ENCODE measurements at places on chromosomes 12 and 14.

- DNase-seq: no peak
Observed at GRCh38 chr12:100867639-100868393, 73.2 kb downstream of the ANO4 start.

GRCh38 chr12:5043589-5044419, at the start of gene KCNA5:
TSS of gene KCNA5 (plus strand) at chr12:5043879. CDS start at chr12:5044148, 269 bp downstream.
- DNase-seq: peak; percentile 17

- DNase-seq: no peak
Observed at GRCh38 chr14:100392356-100392755, 69.2 kb downstream of the SLC25A47 start.

- DNase-seq: no peak
Observed at GRCh38 chr14:103204852-103205540, 81.7 kb downstream of the TNFAIP2 start.

GRCh38 chr14:86639146-86639545, 1109.2 kb downstream of the FLRT2 start:
- no peak for DNase-seq

DNA sequence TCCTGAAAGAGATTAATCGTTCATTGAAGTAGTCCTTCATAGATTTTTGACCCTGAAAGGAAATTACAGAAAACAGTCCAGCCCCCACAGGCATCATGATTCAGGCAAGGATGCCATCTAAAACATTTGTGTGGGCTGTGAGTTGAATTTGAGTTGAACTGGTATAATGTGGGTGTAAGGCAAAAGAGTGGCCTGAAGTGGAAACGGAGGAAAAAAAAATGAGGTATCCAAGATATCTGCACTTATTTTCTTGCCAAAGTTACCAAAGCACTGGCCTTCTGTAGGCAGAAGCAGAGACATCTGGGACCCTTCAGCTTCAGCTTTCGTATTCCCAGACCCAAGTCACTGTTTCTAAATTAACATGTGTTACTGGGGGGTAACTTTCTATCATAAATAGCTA, 105.1 kb upstream of the DIO2 start:
- no peak for DNase-seq

GRCh38 chr14:61203081-61203753, 77.9 kb downstream of the TMEM30B start:
- no peak for DNase-seq

DNA sequence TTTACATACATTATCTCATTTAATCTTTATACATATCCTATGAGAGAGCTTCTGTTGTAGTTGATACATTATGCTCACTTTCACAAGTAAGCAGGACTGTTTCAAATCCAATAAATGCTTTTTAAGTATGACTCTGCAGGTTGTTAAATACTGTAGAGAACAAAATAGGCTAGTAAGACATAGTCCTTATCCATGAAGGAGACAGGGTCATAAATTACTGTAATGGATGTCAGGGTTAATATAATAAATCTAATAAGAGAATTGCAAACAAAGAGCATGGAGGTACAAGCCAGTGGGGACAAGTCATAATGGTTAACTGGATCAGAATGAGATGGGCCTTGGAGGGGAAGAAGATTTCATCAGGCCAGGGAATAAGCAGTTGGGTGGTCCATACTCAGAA, 303.8 kb upstream of the RGS6 start:
- DNase-seq: no peak

DNA sequence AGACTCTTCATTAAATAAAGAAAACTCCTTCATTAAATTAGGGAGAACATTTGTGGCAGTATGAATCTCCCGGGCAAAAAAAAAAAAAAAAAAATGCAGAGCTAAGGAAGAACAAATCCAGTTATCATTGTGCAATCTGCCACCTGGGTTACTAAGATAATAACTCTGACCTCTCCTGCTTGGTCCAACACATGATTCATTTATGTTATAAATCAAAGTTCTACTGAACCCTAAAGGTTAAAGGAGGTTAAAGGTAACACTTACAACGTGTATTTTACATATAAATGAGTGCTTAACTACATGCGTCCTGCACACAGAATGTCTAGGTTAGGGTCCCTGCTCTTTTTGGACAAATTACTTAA, 4.2 kb downstream of the TGFB3 start:
- DNase-seq: no peak

DNA sequence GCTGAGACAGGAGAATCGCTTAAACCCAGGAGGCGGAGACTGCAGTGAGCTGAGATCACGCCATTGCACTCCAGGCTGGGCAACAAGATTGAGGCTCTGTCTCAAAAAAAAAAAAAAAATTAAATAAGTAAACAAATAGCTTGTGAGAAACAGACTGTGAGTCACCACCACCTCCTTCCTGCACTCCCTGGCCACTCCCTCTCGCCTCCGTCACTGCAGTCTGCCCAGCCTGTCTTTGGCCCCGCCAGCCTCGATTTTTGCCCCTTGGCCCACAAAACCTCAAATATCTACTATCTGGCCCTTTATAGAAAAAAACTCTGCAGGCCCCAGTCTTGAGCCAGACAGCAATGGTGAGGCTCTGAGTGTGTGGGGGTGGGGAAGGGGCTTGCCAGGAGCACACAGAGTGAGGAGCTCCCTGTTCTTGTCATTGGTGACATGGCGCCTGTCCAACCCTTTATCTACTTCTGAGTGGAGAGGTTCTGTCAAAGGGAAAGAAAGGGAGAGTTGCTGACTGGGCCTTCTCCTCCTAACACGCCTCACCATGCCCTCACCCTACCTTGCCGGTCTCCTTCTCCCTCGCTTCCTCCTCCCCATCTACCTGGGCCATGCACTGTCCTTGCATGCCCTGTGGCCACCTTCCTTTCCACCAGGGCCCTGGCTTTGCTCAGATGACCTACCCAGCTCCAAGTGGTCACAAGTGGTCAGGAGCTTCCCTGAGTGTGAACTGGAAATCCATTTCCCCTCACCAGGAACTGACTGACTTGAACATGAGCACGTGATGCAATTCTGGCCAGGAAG, 22.1 kb downstream of the LGMN start:
- DNase-seq: no peak

DNA sequence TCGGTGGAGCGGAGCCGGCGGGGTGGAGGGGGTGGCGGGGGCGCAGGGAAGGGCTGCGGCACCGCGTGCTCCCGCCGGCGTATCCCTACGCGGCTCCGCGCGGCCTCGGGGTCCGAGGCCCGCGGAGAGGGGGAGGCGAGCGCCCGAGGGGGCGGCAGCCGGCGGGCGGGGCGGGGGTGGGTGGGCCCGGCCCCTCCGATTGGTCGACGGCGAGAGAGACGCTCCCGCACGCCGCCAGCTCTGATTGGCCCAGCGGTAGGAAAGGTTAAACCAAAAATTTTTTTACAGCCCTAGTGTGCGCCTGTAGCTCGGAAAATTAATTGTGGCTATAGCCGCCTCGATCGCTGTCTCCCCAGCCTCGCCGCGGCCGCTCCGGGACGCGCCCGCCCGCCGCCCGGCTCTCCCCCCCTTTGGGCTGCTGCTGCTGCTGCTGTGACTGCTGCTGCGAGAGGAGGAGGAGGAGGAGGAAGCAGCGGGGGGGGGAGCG, at the start of gene FOXG1:
TSS of gene FOXG1 (plus strand) at position 319 of the 487 bp plus-strand sequence. CDS start 493 bp downstream, outside the sequence.
- DNase-seq: peak; percentile 80

DNA sequence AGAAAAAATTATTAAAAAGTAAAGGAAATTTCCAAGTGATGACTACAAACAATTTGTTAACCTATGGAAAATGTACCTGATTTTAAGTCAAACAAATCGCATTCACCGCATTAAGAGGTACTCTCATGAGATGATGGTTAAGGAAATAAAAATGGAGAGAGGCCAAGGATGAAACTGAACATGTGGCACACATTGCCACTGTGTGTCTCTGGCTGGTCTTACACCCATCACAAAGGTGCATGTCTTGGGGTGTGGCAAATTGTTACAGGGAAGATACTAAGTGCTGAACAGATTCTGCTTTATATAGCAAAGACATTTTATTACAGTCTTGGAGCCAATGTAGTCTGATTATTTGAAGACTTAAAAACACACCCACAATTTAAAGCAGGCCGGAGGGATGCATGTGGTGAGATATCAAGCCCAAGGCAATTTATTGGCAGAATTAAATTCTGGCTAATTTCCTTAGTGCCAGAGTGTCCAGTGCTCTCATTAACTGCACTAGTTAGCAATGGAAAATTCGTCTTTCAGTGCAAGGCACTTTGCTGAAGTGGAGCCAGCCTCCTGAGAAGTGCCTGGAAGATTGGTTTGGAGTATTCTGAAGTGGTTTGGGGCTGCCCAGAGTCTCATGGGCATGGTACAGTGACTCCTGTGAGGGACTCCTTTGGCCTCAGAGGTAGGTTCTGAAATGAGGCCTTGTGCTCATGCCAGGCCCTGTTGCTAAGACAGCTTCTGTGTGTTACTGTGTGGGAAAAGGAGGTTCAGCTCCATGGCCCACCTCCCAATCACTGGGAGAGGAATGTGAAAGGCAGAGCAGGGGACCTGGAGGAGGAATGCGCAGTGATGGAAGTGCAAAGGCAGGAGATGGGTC, 166.9 kb downstream of the BRMS1L start:
- DNase-seq: no peak

DNA sequence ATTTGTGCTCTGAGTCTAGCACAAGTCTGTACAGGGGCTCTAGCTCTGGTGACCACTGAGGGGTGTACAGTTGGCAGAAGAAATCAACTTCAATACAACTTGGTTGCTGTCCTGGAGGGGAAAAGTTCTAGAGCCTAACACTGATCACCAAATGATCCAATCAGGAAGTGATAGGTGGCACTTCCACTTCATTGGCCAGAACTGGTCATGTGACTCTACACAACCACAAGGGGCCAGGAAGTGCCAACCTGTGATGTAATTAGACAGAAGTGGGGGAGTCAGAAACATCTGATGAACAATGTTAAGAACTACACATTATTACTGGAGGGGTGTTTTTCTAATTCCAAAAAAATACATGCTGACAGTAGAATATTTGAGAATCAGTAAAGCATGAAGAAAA, 401.6 kb downstream of the VRK1 start:
- no peak for DNase-seq

DNA sequence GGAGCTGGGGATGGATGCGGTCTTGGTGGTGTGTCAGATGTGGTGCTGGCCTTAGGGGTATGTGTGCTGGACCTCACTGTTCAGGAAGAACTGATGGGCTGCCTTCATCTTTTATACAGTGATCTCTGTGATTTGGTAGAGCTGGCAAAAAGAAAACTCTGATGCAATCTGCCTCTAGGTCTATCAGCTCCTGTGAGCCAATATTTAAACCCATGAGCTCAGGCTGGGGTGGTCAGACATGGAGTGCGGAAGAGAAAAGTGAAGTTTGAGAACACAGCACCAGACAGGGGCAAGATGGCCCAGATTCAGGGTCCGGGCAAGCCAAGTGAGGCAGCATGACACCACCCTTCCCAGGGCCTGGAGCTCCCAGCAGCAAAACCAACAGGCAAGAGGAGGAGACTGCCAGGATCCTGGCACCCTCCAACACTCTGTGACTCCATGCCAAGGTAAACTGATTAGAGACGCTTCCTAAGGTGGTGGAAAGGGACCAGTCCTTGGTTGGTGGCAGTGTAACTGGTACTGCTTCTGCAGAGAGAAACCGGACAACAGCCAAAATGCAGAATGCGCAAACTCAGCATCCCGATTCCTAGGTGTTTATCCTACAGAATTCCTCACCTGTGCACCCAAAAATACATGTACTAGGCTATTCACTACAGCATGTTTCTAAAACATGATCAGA, 82.3 kb downstream of the CHGA start:
- DNase-seq: no peak

- no peak for DNase-seq
Observed at GRCh38 chr12:131437706-131438492, 273.0 kb upstream of the SFSWAP start.

GRCh38 chr14:71244341-71244740, 337.1 kb downstream of the PCNX1 start:
- no peak for DNase-seq

- DNase-seq: no peak
Observed at GRCh38 chr12:74980510-74980909, 229.1 kb downstream of the KCNC2 start.

DNA sequence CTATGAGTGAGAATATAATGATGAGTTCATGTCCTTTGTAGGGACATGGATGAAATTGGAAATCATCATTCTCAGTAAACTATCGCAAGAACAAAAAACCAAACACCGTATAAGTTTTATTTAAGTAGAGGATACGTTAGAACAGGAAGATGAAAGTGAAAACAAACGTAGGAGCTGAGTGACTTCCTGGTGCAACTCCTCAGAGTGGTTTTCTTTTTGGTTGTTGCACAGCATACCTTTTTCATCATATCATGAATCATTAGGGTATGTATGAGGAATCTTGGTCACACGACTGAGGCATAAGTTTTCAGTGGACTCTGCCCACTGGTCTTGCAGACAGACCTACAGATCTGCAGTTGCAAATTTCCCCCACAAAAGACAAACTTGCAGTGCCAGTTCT, 199.0 kb downstream of the LRFN5 start:
- DNase-seq: no peak

GRCh38 chr12:27682534-27682933, 13.7 kb upstream of the REP15 start:
- no peak for DNase-seq

- DNase-seq: peak; percentile 95
Observed at GRCh38 chr14:30134936-30135335, 207.3 kb upstream of the PRKD1 start.

GRCh38 chr12:5479761-5480160, 47.9 kb downstream of the NTF3 start:
- no peak for DNase-seq

DNA sequence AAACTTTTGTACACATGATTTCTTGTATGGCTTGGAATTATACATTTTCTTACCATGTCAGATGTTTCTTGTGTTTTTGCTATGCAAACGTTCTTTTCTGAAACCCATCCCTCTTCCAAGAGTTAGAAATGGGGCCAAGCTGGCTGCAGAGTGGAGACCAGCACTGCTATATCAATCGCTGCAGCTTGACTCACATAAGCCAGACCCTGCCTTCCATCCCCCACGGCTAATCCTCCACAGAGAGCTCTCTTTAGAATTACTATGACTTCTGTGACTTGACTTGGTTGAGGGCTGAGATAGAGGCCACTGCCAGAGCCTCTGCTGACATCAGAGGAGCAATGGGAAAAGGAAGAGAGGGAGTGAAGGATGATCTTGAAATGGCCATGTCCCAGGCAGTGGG, 147.9 kb downstream of the DACT1 start:
- DNase-seq: no peak

- no peak for DNase-seq
Observed at GRCh38 chr12:131332224-131332623, 378.5 kb downstream of the ADGRD1 start.

DNA sequence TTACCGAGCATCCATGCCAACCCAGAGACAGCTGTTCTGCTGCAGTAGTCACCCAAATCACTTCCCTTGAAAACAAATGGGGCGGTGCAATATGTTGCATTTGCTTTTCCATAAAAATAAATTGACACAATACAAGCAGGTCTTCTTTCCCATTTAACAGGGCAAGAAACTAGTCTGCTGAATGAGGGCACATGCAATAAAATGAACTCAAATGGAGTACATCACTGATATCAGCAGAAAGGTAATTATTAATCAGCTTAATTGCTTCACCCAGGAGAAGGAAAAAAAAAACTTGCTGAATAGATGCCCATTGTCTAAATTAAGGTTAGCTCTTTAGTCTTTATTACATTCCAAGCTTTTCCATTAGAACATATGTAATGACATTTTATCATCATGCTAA, 175.1 kb upstream of the GZMB start:
- DNase-seq: no peak

GRCh38 chr12:55933799-55934742, 3.1 kb downstream of the DGKA start:
- DNase-seq: no peak

Measured in NCI-H1417 treated with DMSO at 0.1 percent for 48 hours (cell line).